Esophagus mucosa (tissue), 1 donor: ENCODE measurements at places on chromosomes 2 and 18. TPM values are rescaled to one million over a fixed set of nuclear protein-coding genes. Genes with fewer than 3 reads are reported as not detected.

The ABCG8 gene
- total RNA-seq: not detected

The FAP gene
- total RNA-seq: 1.3 TPM

The RBM45 gene
- total RNA-seq: 7.4 TPM

The TTR gene
- 0.20 TPM for total RNA-seq

The ZNF519 gene
- total RNA-seq: 6.7 TPM

The ZAP70 gene
- total RNA-seq: 0.76 TPM

The GAREM2 gene
- total RNA-seq: 0.68 TPM

The MYO1B gene
- 65.2 TPM for total RNA-seq

The MOGAT1 gene
- not detected for total RNA-seq

The CAPN10 gene
- 10.5 TPM for total RNA-seq

The STPG4 gene
- total RNA-seq: 0.16 TPM

The SMYD5 gene
- total RNA-seq: 11.7 TPM

The ING5 gene
- total RNA-seq: 16.5 TPM

The KCNIP3 gene
- 0.96 TPM for total RNA-seq

The DSC2 gene
- 434 TPM for total RNA-seq

The NDUFB3 gene
- 96.0 TPM for total RNA-seq

The KANSL1L gene
- 6.4 TPM for total RNA-seq

The WNT6 gene
- total RNA-seq: not detected

The CLEC4F gene
- total RNA-seq: not detected

The INSIG2 gene
- 6.8 TPM for total RNA-seq
